ENCODE measurements at places on chromosomes 12 and 14.

DNA sequence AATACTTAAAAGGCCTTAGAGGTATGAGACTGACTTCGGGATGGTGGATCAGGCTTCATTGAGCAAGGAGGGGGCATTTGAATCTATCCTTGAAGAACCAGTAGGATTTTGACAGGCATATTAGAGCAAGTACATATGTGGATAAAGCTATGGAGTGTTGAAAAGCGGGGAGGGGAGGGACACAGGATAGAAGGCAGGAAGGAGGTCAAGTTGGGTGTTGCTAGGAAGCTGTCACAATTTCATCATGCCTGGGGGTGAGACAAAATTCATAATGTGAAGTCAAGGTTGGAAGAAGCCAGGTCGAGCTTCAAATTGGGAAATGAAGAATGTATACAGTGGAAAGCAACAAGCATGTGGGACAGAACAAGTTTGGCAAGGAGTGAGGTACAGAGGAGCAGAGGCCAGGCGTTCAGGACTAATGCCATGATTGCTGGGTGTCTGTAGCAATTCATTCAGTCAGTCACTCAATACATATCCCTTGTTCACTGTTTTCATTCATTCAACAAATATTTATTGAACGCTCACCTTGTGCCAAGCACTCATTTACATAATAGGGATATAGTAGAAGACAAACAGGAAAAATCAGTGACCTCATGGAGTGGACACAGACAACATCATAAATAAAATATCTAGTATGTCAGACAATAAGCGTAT, 58.3 kb upstream of the LTA4H start:
- DNase-seq, result no peak

DNA sequence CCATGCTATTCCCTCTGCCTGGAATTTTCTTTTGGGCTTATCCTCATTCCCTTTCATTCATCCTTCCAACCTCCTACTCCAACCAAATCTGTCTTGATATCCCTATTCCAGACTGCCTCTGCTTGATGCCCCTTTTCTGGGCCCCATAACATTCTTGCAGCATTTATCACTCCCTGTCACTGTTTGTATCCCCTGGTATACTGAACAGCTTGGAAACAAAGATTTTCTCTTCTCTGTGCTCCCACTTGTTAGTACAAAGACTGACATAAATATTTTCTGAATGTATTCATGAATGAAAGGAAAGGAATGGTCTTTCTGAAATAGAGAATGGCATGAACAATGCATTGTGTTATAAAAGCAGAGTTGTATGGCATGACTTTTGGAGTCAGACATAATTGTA, 7.5 kb downstream of the IRAK4 start:
- DNase-seq, result no peak

GRCh38 chr14:91258011-91258618, 13.6 kb upstream of the GPR68 start:
- DNase-seq, result no peak

GRCh38 chr12:65953631-65954030, 129.3 kb downstream of the HMGA2 start:
- no peak for DNase-seq

GRCh38 chr12:113424915-113425823, 3.0 kb downstream of the SDSL start:
- DNase-seq, result peak; percentile 60

DNA sequence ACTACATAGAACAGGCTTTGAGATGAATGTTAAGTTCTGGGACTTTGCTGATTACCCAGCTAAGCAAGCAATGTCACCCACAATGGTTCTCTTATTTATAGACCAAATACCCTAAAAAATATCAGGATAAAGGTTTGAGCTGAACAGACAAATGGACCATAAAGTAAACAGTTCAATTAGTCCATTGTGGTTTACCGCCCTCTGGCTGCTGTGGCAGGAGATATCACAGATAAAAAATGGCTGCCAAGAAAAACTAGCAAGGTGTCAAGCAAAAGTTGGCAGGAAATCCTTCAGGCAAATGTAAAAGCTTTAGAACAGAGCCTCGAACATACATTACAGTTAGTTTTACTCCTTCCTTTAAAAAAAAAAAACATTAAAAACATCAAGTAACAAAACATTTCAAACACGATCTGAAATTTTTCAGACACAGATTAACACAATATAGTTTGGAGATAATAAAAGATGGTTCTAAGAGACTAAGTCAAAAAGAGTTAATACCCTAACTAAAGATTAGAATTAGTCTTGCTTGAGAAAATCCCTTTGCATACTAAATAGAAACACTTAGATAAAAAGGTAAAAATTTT, 41.3 kb downstream of the MED13L start:
- peak; percentile 2 for DNase-seq

GRCh38 chr14:95679148-95679815, 6.9 kb upstream of the TCL1B start:
- no peak for DNase-seq

DNA sequence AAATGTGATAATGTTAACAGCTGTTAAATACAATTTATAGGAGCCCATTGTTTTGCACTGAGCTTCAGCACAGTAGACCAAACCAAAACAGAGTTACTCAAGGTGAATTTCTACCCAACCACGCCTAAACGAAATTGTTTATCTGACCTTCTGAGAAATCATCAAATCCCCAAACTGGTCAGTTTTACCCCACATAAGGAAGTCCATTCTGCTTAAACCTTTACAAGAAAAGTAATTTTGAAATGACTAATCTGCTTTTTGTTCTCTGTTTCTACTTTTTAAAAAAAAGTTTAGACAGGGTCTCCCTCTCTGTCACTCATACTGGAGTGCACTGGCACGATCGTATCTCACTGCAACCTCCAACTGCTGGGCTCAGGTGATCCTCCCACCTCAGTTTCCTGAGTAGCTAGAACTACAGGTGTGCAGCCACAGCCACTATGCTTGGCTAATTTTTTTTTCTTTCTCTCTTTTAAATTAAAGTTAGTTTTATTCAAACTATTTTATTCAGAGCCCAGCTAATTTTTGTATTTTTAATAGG, 1.4 kb upstream of the RNF10 start:
- no peak for DNase-seq

GRCh38 chr12:40762072-40762471, 69.8 kb downstream of the CNTN1 start:
- DNase-seq, result no peak

GRCh38 chr14:59754256-59754655, 116.3 kb downstream of the RTN1 start:
- no peak for DNase-seq

DNA sequence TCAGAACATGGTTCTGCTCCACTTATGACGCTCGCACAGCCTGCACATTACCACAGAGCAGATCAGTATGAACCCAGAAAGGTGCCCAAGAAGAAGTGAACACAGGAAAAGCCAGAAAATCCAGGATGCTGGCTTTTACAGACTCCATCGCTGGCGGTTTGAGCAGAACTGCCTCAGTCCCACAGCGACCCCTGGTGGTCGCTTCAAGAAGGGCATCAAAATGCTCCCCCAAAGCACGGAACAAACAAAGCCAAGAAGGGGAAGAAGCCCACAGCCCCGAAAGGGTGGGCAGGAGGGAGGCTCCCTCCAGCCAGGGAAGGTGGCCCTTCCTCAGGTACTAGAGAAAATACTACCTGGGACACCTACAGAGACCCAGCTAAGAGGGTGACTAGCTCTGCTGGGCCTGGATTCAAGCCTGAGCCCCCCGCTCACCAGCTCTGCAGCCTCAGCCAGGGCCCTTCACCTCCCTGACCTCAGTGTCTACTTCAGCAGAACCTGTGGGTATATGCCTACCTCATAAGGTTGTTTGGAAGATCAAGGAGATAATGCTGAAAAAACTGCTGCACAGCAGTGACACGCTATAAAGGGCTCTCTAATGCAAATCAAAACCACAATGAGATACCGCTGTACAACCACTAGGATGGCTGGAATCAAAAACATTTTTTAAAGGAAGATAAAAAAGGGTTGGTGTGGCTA, 98.1 kb downstream of the NCOR2 start:
- no peak for DNase-seq

GRCh38 chr12:12275874-12276273, 9.0 kb upstream of the LRP6 start:
- no peak for DNase-seq

- DNase-seq, result no peak
Measured at GRCh38 chr12:86333955-86334522, 77.8 kb upstream of the MGAT4C start.

GRCh38 chr12:82517027-82517426, 158.7 kb downstream of the METTL25 start:
- no peak for DNase-seq

- DNase-seq, result no peak
Measured at GRCh38 chr12:94025756-94026155, 122.6 kb upstream of the PLXNC1 start.

- DNase-seq, result peak; percentile 54
Measured at GRCh38 chr12:3299929-3300832, 190.8 kb upstream of the PRMT8 start.

DNA sequence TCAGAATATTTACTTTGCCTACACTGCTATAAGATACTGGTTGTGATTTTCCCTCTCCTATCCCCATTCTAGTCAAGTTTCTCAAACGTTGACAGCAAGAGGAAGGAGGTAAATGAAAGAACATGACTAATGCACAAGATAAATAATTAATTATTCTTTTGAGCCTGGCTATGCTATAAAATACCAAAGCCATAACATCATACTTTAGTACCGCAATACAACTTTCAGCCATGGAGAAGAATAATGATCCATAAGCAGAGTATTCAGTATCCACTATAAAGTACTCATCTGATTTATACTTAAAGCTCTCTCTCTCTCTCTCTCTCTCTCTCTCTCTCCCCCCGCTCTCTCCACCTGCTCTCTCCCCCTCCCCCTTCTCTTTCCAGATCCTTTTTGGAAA, 41.3 kb downstream of the TDG start:
- no peak for DNase-seq

DNA sequence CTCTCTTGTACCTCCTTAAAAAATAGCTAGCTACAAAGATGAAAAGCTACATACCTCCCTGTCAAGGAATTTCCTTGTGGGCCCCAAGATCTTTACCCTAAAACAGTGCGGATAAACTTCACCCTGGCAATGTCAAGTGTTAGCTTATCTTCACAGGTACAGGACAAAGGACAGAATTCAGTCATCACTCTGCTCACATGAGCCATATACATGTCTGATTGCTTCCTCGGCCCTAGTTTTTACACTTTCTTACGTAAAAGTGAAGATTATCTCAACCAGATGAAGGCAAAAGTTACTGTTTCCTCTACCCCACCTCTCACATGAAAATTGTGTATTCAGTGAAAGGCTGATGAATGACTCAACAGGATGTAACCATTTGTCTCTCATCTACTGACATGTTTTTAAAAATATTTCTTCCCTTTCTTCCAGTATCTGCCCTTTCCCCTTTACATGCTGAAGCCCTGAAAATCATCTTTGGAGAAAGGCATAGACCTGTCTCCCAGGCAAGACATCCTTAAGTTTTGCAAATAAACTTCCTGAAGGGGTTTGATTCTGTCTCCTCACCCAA, 890.1 kb downstream of the GALC start:
- DNase-seq, result no peak

GRCh38 chr14:28831126-28831525, 64.5 kb downstream of the FOXG1 start:
- no peak for DNase-seq

- DNase-seq, result no peak
Measured at GRCh38 chr14:88908216-88908615, 83.8 kb downstream of the TTC8 start.

DNA sequence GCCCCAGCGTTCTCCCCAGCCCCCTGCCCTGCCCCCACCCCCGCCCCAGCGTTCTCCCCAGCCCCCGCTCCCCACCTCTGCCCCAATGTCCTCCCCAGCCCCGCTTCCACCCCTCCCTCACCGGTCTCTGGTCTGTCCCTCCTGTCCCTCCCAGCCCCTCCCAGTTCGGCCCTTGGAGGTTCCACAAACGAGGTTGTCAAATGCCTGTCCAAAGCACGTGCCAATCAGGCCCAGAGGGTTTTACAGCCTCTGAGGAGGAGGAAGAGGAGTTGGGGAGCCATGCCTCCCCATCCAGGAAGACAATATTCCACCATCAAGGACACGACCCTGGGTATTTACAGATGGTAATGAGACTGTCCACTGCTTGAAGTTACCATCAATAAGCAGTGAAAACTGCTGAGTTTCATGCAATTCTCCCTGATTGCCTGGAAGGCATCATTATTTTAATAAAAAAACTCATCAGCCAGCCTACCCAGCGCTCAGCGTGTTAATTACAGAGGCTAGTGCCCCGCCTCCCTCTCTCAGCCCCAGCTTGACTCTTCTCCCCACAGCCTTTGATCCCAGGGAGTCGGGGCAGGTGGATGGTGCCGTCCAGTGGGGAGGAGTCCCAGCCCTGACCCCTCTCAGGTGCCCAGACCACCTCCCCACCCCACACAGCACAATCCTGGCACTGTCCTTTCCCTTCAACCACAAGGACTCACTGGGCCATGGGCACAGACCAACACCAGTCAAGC, 30.6 kb upstream of the C14orf180 start:
- DNase-seq, result no peak

GRCh38 chr12:57320639-57321038, 69.7 kb upstream of the STAC3 start:
- no peak for DNase-seq

DNA sequence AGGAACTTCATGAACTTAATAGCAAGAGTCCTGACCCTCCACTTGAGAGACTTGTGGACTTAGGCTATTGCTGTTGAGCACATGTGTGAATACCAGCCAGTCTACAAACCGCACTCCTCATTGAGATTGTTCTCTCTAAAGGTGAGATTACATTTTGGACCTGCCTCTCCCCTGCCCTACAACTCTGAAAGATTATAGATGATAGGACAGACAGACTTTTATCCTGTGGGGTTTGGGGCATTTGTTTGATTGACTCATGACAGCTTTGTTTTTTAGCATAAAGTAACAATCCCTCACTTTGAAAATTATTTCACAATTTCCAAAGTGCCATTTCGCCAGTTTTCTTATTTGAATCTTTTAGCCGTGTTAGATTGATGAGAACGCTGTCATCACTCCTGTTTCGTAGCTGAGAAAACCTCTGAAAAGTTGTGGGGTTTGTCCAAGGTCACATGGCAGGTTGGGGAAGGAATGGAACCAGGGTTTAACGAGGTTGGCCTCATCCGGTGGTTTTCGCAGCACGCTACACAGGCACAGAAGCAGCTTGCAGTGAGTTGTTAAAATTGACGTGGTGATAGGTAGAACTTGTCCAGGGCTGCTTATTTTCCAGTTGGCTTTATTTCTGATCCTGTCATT, 836 bp downstream of the EVL start:
- DNase-seq, result peak; percentile 67

- no peak for DNase-seq
Measured at GRCh38 chr12:62854024-62854423, 80.9 kb downstream of the PPM1H start.

- no peak for DNase-seq
Measured at GRCh38 chr14:83556746-83557453, 1973.0 kb upstream of the FLRT2 start.

DNA sequence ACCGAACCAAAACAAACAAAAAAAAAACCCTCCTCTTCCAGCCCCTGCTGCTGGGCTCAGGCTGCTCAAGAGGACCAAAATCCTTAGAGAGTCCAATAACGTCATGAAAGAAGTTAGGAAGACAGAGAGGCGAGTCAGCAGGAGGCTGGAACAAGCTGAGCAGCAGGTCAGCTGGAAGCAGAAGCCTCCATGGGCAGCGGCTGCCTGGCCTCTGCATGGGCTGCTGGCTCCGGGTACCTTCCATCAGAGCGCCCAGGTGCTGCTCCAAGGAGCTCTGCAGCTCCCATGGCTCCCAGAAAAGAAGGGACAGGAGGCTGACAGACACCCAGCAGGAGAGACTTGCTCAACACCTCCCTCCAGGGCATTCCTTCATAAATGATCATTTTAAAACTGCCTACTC, 3.2 kb upstream of the KRT2 start:
- no peak for DNase-seq

All from stimulated activated CD4-positive, alpha-beta T cell treated with anti-CD3 and anti-CD28 coated beads, TNF-alpha, amount 100 ng/mL, for 24 hours (primary cell).